ENCODE measurements at places on chromosomes 3 and 15.

- DNase-seq = peak; percentile 23
Observed at GRCh38 chr3:183455089-183455488, 26.7 kb upstream of the MCF2L2 start.

DNA sequence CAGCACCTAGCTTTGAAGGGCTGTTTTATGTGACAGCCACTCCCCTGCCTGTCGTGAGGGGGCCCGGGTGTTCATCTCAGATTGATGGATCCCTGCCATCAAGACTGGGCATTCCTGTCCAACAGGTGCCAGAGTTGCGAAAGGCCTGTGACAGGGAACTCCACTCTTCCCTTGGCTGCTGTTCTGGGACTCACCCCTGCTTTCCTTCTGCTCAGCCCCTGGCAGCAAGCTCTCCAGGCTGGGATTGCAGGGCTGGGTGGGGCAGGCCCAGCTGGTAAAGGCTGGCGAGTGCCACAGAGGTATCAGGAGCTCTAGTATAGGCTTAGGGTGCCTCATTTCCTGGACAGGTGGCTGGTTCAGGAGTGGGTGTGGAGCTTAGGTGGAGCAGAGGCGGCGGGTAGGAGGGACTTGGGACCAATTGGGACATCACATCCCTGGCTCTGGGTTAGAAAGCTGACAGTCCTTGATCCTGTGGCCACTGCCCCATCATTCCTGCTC is at the start of gene PLA2G4B:
PLA2G4B (plus strand) TSS at position 448 of the 498 bp plus-strand sequence. CDS start 67 bp downstream, outside the sequence.
- no peak for DNase-seq

GRCh38 chr3:59052803-59053411 is 3.1 kb upstream of the CFAP20DC start:
- no peak for DNase-seq

- no peak for DNase-seq
Observed at GRCh38 chr3:71360180-71360579, 223.3 kb downstream of the FOXP1 start.

GRCh38 chr15:26234976-26235767 is 372.0 kb upstream of the ATP10A start:
- DNase-seq = no peak

DNA sequence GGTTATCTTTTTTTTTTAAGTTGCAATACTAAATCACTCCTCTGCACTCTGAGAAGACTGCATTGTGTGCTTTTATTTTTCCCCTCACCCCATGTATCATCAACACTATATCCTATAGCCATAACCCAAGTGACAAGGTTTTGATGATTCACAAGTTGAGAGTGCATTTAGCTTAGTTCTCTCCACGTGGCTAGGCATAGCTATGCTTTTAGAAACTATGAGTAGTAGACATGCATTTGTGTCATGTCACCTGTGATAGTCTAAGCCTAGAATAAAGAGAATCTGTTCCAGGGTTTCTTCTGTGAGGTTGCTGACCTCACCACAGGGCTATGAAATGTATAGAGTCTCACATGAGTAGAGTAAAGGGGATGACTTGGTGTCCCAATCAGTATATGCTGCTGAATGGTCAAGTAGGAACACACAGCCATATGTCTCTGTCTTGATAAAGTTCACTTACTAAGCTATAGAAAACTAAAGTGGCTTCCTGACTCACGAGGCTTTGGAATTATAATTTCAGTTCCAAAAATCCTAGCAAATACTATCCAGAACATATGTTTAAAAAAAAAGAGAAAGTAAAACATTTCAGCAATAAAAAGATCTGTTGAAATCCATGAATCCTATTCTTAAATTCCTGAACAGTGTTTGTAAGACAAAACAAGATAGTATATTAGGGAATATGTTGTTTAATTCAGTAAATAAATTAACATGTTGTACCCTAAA is 206.3 kb downstream of the LSAMP start:
- no peak for DNase-seq

GRCh38 chr3:194098081-194098842 is 37.7 kb upstream of the HES1 start:
- no peak for DNase-seq

DNA sequence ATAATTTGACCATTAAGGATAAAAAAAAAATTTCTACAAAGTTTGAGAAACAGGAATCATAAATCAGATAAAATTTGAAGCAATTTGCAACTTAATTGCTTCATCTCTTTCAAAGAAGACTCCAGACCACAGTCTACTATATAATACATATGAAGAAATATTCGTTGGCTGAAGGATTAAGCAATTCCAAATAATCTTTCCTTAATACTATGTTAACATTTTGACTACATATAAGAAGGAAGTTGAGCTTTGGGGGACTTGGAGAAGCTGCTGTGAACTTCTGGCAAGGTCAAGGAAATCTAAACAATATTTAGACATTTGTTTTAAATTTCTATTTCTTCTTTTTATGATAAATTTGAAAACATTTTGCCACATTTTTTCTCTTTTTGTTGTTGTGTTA is 13.5 kb upstream of the GABRR3 start:
- DNase-seq = no peak

- no peak for DNase-seq
Observed at GRCh38 chr3:171213178-171213577, 186.7 kb upstream of the SLC2A2 start.

DNA sequence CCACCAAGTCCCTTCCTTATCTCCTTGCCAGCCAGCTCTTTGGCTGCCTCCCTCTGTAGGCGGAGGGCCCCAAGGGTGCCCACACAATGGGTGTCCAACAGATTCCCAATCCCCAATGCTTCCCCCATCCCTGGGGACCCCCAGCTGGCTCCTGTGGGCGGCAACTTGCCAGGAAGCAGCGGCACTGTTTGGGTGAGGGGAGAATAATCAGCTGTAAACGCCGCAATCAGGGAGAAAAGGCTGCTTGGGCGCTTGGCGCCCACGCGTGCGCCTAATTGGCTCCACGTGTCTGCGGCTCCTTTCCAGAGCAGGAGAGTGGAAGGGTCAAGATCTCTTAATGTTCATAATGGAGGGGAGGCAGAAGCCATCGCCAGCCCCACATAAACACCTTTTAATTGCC is 67.9 kb upstream of the TMEM115 start:
- no peak for DNase-seq

DNA sequence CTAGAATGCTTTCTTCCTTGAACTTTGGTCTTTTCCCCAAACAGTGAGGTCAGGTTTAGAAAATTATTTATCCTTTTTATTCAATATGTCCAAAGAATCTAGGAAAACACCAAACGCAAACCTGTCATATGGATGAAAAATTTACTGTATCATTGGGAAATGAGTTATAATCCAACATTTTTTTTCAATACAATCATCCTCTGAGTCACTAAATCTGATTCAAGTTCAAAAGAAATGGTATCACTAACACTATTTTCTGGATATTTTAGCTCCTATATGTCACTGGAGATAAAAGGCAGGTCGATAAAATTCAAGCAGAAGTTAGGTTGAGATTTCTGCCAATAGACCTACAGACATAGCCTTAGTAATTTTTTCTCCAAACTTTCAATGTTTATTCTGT is 591.6 kb upstream of the AGTR1 start:
- no peak for DNase-seq

DNA sequence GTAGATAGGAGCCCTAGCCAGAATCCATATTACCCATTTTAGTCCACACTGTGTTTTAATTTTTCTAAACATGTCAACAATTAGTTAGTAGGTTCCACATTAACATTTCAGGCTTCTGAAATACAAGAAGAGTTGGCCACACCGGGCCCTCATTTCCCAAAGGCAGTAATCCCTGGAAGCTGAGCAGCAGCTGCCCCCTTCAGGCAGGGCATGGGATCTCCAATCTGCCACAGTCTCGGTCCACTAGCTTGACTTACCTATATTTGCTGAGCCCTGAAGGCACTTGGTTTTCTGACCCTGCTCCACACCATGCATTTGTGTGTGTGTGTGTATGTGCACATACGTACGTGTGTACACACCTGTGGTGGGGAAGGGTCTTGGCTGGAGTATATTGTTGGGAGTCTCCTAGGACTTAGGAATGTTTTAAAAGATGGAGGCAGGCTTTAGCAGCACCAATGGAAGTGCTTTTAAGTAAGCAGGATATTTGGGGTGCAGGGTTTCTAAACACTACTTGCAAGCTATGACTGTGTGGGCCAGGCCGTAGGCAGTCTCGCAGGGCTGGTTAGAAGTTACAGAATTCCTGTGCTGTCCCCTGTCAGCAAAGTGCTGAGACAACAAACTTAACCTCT is 71.2 kb upstream of the SOX14 start:
- peak; percentile 24 for DNase-seq

DNA sequence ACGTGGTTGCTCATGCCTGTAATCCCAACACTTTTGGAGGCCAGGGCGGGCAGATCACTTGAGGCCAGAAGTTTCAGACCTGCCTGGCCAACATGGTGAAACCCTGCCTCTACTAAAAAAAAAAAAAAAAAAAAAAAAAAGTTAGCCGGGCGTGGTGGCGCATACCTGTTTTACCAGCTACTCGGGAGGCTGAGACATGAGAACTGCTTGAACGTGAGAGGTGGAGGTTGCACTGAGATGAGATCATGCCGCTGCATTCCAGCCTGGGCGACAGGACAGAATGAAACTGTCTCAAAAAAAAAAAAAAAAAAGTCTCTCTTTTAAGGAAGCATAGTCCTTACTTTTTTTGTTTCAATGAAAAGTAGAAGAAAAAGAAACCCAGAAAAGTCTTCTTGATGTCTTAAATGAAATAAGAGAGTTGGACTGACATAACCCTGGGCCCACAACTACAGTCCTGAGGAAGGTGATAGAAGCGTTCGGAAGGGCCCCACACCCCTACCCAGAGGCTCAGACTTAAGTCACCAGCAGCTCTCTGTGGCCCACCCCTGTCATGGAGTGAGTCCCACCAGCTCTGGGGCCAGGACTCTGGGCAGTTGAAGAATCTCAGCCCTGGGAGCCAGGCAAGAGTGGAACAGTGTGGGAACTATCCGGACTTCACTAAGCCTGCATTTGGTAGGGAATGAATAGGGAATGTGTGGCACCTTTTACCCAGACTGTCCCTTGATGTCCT is 2.6 kb downstream of the NME9 start:
- DNase-seq = no peak

GRCh38 chr3:64311424-64312061 is 86.3 kb upstream of the PRICKLE2 start:
- DNase-seq = no peak

DNA sequence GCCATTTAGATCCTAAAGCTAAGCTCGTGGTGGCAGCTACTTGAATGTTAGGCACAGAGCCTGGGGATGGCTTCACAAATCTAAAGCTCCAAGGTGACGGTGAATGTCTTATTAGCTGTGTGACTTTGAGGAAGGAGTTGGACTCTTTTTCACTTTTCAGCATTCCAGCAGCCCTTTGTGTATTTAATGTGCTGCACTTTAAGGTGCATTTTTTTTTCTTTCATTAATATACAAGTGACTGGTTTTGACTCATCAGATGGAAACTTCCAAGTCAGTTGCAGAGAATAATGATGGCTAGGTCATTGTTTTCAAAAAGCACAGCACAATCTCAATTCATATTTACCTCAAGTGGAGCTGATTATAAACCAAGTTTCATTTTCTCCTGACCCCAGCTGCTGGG is 55.8 kb downstream of the TMED3 start:
- no peak for DNase-seq

DNA sequence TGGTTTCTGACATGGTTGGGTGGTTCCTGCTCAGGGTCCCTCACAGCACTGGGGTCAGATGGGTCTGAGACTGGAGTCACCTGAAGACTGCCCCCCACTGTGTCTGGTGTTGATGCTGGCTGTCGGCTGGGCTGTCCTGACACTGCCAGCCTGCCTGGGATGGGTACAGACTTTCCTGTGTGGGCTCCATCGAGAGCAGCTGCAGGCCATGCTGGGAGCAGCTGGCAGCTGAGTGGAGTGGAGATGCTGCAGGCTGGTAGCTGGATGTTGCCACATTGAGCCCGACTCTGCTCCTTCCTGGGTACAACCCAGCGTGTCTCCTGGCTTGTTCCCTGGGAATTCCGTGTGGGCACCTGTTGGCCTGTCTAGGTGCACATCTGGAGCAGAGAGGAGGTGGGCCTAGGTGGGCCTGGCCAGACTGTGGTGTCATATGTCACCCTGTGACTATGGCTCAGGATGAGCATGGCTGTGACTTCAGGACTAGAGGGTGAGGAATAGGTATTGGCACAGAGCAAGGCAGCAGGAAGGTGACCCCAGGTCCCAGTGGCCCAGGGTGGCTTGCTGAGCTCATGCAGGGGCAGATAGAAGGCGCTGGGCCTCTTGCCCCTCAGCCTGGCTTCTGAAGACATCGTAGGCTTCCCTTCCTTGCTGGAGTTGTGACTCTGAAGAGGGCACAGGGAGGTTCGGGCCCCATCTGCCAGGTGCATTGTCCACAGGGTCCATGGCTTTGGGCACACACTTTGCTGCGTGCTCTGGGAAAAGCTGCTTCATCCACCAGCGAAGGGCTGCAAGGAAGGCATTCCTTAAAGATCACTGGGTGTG is 40.0 kb upstream of the PRR23E start:
- DNase-seq = no peak

- DNase-seq = no peak
Observed at GRCh38 chr3:55060896-55061719, 133.2 kb upstream of the LRTM1 start.

DNA sequence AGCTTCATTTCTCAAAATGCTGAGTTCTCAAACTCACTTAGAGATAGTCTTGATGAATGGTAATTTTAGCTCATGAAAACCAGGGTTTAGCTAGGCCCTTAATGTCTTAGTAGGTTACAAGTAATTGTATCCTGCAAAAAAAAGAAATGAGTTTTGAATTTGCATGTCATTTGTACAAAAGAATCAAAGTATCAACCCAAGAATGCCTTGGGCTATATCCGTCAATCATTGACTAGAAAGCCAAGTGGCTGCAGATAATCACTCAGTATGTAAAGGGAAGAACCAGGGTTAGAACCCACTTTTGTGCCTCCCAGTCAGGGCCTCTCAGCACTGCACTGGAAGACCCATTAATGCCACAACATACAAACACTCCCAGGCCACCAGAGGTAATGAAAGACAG is 427.6 kb upstream of the MDFIC2 start:
- DNase-seq = no peak

DNA sequence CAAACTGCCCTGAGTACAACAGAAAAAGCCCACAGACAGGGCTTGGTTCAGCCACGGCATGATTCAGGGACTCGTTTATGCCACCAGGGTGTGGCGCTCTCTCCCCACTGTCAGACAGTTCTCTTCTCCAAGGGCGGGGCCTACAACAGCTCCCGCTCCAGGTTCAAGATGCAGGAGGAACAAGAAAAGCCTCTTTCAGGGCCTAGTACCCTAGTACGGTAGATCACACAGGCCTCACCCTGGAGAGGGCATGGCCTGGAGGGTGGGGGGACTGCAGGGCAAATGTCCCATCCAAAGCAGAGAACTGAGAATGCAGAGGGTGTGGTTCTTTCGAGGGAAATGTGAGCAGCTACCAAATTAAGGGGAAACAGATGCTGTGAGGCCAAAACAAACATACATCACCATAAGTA is 12.0 kb downstream of the MESD start:
- peak; percentile 68 for DNase-seq

- no peak for DNase-seq
Observed at GRCh38 chr3:171249245-171249644, 211.0 kb downstream of the TNIK start.

- no peak for DNase-seq
Observed at GRCh38 chr3:101970905-101971304, 121.6 kb downstream of the NFKBIZ start.

- no peak for DNase-seq
Observed at GRCh38 chr15:63909819-63910437, 76.2 kb upstream of the HERC1 start.

- no peak for DNase-seq
Observed at GRCh38 chr15:78766041-78766440, 45.2 kb downstream of the ADAMTS7 start.
